ENCODE measurements at places on chromosomes 7 and 10.

DNA sequence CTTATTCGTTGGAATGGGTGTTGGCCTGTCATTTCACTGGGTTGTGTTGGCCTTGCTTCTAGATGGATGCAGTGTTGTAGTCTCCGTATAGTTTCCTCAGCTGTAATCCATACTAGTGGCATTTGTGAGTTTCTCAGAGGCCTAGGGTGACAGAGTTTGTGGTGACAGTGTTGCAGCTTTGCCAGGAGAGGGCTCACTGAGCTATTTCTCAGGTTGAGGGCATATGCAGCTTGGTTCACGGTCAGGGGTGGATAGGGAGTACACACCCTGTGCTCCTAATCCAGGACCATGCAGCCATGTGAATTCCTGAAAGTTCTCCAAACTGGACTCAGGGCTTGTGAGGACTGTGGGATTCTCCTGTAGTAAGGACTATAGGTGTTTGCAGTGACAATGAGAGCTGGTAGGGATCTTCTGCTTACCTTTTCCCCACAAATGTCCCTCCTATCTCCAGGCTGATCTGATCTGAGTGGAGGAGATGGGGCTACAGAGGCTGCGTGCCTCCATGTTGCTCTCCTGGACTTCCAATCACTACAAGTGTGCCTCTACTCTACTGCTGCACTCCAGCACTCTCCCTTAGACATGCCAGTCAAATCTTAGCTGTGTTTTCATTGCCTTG, 229.0 kb downstream of the STK31 start:
- DNase-seq: no peak

- no peak for DNase-seq
Measured at GRCh38 chr10:122692744-122693143, 6.9 kb downstream of the C10orf120 start.

DNA sequence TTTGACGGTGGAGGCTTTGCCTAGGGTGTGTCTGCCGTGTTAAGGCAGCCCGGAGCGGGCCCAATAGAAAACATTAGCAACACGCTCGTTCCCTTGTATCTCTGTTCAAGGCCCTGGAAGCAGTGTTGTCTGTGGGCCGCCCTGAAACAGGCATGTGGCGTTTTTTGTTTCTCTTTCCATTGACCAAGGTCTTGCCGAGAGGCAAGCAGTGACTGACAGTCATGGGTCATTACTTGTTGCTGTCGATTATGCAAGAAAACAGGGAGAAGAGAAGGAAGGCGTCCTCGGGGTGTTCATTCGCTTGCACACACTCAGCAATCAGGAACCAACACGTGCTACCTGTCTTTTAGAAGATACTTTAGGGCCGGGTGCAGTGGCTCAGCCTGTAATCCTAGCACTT, 92.5 kb downstream of the EZH2 start:
- DNase-seq: no peak

DNA sequence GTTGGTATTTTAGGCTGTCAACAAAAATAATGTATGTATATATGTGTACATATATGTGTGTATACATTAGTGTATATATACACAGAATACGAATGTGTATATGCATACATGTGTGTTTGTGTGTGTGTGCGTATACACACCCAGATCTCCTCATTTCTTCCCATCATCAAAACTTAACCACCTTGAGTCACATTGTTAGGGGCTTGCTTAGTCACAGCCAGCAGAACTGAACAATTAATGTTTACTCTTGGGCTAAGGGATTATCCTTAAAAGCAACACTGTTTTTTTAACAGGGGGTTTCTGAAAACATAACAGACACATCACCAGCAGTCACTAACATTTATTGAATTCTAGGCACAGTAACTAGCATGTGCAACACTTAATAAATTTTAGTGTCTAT, 83.0 kb upstream of the ASAH2 start:
- no peak for DNase-seq

- DNase-seq: no peak
Measured at GRCh38 chr10:11993834-11994468, 48.7 kb downstream of the UPF2 start.

- no peak for DNase-seq
Measured at GRCh38 chr7:11620406-11621253, 211.4 kb downstream of the THSD7A start.

GRCh38 chr7:120725376-120726039, 132.4 kb downstream of the TSPAN12 start:
- DNase-seq: peak; percentile 28

DNA sequence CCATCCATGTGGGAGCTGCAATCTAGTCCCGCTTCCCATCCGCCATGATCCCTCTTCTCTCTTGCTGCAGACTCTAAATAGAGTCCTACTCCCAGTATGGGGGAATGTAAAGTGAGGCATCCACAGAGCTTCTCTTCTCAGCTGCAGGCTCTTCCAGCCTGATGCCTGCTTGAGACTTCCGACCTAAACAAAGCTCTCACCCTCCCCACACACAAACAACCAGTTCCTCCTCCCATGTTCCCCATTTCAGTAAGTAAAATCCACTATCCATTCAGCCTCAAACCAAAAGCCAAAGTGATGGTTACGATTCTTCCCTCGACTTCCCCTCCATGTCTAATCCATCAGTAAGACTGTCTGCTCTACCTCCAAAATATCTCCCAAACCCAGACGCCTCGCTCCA, 108.2 kb upstream of the NFE2L3 start:
- no peak for DNase-seq

DNA sequence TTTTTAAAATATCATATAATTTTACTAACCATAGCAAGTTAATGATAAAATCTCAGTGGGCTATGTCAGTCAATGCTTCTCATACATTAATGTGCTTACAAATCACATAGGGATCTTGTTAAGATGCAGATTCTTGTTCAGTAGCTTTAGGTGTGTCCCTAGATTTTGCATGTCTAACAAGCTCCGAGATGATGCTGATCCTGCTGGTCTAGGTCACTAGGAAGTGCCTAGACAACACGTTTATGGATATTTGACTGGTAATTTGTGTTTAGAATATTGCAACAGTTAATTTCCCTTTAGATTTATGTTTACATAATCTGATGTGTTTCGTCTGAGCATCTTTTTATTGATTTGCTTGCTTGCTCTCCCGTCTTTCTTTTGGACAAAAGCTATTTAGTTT, 12.7 kb downstream of the AHR start:
- DNase-seq: no peak

DNA sequence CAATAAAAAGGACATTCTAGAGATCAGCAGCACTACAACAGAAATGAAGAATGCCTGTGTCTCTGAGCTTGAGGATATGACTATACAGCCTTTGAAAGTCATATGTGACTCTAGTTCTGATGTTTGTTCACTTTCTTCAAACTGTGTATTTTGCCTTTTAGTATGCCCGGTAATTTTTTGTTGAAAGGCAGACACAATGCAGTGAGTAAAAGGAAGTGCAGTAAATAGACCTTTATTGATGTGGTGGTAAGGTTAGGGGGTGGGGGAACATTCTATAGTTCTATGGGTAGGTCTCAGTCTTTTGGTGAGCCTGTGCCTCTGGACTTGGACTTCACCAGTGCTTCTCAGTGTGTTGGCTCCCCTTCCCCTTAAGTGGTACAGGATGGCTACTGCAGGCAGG, 143.5 kb upstream of the CDC14C start:
- DNase-seq: no peak

DNA sequence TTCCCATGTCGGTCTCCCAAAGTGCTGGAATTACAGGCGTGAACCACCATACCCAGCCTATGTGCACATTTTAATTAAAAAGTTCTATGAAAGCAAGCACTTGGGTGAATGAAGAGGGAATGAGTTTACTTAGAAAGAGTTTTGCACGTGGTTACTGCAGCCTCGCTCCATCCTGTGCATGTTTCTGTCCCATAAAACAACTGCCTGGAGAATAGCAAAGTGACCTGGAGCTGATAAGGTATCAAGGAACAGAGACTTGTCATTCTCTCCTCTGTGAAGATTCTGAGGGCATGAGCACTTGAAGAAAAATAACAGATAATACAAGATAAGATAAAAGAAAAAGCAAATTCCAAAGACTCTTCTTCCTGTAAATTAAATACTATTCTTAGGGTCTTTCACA, 112.2 kb upstream of the JCAD start:
- DNase-seq: no peak

GRCh38 chr7:31729195-31729804, 42.3 kb downstream of the PPP1R17 start:
- no peak for DNase-seq

DNA sequence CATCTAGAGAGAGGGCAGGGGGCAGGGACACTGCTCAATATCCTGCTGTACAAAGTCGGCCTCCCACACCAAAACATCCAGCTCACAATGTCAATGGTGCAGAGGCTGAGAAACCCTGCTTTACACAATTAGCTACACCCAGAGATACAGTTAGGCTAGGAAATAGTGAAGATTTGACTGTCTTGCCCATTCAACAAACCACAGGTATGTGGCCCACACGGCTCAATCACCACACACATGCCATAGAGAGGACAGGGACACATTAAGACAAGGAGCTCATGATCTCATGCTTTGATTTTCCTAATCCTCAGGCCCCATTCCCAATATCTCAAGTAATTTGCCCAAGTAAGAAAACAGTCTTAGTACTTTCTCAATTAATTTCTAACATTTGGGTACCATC, 110.4 kb downstream of the OSBPL3 start:
- DNase-seq: no peak

- DNase-seq: no peak
Measured at GRCh38 chr7:41943094-41943577, 240.2 kb upstream of the INHBA start.

DNA sequence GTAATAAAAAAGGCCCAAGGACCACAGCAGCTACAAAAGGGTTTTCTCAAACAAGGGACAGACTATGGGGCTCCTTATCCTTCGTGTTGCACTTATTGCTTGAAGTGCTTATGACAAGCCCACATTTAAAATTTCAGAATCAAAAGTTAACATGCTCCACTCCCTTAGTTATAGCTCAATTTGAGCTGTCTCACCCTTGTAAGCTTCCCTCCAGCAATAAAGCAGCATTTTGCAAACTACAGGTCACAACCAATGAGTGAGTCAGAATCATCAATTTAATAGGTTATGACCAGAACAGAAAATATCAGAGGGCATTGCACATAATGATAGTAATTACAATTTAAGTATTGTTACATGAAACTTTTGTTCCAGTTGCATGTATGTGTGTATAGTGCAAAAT, 53.0 kb downstream of the IMMP2L start:
- no peak for DNase-seq

GRCh38 chr10:43946445-43946844, 297.8 kb upstream of the ZNF32 start:
- no peak for DNase-seq

GRCh38 chr10:128042131-128042610, 84.1 kb downstream of the MKI67 start:
- DNase-seq: no peak

- DNase-seq: no peak
Measured at GRCh38 chr7:32043688-32044087, 26.5 kb downstream of the PDE1C start.

- no peak for DNase-seq
Measured at GRCh38 chr10:23359692-23360380, 15.2 kb upstream of the C10orf67 start.

DNA sequence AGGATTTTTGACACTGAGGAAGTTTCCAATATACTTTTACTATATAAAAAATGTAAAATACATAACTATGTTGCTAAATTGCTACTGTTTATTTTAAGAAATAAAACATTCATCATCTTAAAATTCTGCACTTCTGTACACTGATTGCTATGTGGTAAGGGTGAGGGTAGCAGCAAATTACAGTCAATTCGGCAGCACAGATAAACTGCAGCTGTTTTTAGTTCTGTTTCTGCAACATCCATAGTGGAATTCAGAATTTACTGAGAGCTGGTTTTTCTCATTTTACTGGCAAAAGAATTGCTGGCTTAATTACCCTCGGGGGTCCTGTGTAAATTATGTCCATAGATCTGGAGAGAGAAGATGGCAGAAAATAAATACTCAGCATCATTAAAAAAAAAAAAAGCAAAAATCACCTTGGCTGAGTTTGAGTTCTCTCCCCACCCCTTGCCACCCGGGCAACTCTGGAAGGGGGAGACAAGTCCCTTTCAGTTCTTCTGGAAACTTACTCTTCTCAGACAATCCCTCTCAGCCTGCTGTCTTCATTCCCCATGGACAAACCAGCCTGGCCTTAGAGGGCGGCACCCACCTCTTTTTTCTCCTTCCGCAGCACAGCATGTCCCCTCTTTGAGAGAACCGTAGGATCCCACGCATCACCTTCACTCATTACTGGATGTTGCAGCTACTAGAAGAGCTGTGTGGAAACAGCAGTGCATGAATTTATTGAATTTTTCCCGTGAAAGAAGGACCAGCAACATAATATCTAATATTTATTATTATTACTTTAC, 501.1 kb upstream of the CELF2 start:
- no peak for DNase-seq

DNA sequence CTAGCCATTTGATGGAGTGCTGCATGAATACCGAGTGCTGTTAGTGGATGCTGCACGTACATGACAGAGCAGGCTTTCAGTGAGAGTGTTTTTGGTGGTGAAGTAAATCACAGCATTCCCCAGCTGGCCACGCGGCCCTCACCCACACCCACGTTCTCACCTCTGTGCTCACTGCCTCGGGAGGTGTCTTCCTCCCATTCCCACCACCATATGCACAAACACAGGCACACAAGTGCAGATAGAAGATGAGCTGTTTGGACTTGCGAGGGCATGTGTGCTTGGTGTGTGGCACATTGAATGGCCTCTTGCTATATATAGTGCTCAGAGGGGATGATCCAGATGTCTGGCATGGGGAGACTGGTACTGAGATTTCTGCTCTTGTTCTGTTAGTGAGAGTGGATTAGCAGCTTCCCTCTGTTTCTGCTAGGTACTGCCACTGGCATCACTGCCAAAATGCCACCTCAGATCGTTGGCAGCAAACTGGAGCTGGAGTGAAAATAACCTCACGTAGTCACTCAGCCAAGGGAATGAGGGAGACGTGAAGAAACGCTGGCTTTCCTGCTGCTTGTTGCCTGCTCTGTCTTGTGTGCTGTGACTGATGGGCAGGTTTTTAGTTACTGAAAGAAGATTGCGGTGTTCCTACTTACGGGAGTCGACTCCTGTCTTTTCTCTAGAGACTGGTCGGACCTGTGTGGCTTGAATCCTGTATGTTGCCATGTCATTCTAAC, 19.1 kb downstream of the DNAJB6 start:
- no peak for DNase-seq

DNA sequence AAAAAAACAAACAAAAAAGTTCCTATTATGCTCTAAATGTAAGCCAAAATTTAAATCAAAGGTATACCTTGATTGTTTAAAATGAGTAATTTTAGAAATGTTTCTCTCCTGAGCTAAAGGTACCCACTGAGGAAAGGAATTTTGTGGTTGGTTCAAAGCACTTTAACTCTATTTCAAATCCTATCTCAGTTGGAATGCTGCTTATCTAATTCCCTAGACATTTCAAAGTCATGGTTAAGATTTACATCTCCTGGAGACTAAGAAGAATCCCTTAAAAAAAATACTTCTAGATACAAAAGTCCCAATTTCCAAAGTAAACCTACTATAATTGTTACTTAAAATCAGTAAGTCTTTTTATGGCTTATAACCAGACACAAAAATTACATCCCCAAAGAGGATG, 830.7 kb downstream of the GRID1 start:
- DNase-seq: no peak

DNA sequence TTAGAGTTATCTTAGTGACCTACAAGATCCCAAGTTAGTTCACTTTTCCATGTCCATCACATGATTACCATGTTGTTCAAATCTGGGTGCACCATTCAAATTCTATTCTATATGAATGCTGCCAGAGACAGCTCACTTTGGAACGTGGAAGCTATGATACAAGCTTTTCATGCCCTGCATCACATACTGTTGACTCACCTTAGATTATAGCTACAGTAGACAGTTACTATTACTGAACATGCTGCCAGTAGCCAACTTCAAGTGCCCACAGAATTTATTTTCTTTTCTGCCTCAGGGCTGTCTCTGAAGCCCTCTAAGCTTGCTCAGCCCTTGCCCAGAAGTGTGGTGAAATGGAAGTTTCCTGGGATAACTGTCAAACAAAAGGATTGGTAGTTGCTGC, 231.1 kb downstream of the GPR158 start:
- no peak for DNase-seq

Measured in NCI-H2081 treated with DMSO at 0.1 percent for 48 hours (cell line).